Mesothelial cell of epicardium (in vitro differentiated cells): ENCODE measurements at places on chromosomes 1 and 21. TPM values are rescaled to one million over a fixed set of nuclear protein-coding genes. Genes with fewer than 3 reads are reported as not detected.

- peaks cover 4% of the 10 kb centered on the region for H3K4me1 ChIP-seq
- H3K27ac ChIP-seq, result no peak overlapping the region
- no peaks in the 10 kb centered on the region for H3K27me3 ChIP-seq
- no peaks in the 10 kb centered on the region for H3K36me3 ChIP-seq
Observed at GRCh38 chr1:30864681-30865080, 43.9 kb downstream of the SDC3 start.

- no peaks in the 10 kb centered on the region for H3K27me3 ChIP-seq
- no peak overlapping the region for H3K27ac ChIP-seq
Observed at GRCh38 chr1:31828926-31829690, 13.3 kb upstream of the SPOCD1 start.

- no peak overlapping the region for H3K27ac ChIP-seq
- H3K36me3 ChIP-seq, result no peaks in the 10 kb centered on the region
- no peak for DNase-seq
- H3K27me3 ChIP-seq, result no peaks in the 10 kb centered on the region
- H3K4me1 ChIP-seq, result peaks cover 26% of the 10 kb centered on the region
Observed at GRCh38 chr1:53299233-53299632, 28.6 kb downstream of the LRP8 start.

DNA sequence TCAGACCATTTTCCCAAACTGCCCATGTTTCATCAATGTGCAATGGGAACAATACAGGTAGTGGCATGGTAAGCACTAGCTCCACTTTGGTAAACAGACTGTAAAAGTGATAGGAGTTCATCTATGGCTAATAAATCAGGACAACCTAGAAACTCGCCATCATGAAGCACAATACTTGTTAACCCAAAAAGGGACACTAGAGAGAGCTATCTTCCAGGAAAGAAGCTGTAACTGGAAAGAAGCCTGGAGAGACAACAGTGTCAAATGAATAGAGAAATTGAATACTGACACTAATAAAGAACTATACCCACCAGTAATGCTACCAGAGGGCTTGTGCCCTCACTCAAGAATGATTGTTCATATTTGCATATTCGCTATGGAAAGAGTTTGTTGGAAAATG, 164.7 kb upstream of the RGS18 start:
- H3K27me3 ChIP-seq, result peaks cover 3% of the 10 kb centered on the region
- no peaks in the 10 kb centered on the region for H3K36me3 ChIP-seq
- no peaks in the 10 kb centered on the region for H3K4me1 ChIP-seq

DNA sequence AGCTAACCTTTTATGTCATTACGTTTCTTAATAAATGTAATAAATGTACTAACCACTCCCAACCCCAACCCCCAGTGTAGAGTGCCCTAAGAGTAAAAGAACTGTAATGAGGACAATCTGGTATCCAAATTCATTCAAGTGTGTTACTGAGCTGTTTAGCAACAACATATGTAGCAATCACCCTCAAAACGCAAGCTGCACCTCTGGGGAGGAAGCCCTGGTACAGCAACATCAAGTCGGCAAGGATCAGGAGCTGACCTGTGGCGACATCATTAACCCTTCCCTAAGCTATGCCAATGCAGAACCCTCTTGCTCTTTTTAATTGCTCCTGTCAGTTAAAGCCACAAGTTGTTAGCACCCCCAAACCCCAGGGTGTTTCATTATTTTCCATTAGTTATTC, 47.1 kb downstream of the STX6 start:
- H3K4me1 ChIP-seq, result peaks cover 7% of the 10 kb centered on the region
- DNase-seq, result no peak
- no peaks in the 10 kb centered on the region for H3K27me3 ChIP-seq
- no peak overlapping the region for H3K4me3 ChIP-seq
- H3K27ac ChIP-seq, result no peak overlapping the region
- peaks cover 59% of the 10 kb centered on the region for H3K36me3 ChIP-seq

GRCh38 chr1:50271337-50271736, 151.9 kb downstream of the DMRTA2 start:
- no peaks in the 10 kb centered on the region for H3K4me1 ChIP-seq
- H3K4me3 ChIP-seq, result no peak overlapping the region
- no peaks in the 10 kb centered on the region for H3K36me3 ChIP-seq

- no peak for DNase-seq
- H3K36me3 ChIP-seq, result peaks cover 17% of the 10 kb centered on the region
- no peaks in the 10 kb centered on the region for H3K27me3 ChIP-seq
- peak overlapping the region; percentile 95 for H3K4me3 ChIP-seq
- peak overlapping the region; percentile 95 for H3K27ac ChIP-seq
Observed at GRCh38 chr1:231240531-231240882, 505 bp upstream of the GNPAT start.

DNA sequence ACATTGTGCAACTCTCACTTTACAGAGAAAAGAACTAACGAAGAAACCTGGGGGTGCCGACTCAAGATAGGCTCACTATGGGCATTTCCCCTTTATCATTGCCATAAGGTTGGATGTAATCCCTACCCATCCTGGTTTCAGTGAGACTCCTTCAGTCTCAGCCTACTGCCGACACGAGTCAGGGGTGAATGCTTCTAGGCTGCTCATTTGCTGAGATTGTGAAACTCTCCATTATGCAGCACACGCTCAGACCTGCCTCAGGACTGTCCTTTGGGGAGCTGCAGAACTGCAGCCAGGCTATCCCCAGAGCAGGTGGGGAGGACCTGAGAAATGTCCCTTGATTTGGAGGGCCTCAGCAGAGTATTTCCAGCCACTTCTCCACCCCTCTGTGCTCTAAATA, 22.2 kb downstream of the TSHB start:
- peaks cover 2% of the 10 kb centered on the region for H3K27me3 ChIP-seq
- DNase-seq, result no peak

- DNase-seq, result no peak
- H3K27ac ChIP-seq, result no peak overlapping the region
- H3K4me1 ChIP-seq, result no peaks in the 10 kb centered on the region
- no peak overlapping the region for H3K4me3 ChIP-seq
Observed at GRCh38 chr1:230550428-230550827, 91.9 kb upstream of the COG2 start.

DNA sequence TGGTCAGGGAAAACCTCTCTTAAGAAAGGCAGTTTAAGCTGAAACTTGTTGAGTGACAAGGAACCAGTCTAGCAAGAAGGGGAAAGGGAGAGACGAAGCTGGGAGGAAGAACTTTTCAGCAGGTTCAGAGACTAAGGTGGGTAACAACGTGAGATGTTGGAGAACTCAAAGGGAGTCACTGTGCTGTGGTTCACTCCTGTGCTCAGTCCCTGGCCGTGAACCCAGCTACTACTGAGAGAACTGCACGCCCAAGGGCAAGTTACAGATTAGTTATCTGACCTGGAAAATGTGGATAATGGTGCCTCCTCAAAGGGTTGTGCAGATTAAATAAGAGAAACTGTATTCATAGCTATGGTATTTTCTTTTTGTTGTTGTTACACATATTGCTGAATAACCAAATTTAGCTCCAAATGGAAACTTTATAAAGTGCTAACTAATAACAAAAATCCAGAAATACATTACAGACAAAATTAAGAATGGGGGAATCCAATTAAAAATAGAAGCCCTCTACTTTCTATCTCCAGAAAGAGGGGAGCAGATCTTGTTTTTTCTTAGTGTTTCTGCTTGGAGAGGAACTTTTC, 2.9 kb downstream of the ZBTB40 start:
- peak overlapping the region; percentile 33 for H3K4me3 ChIP-seq
- no peak for DNase-seq
- peaks cover 56% of the 10 kb centered on the region for H3K4me1 ChIP-seq

- no peak overlapping the region for H3K4me3 ChIP-seq
- H3K27me3 ChIP-seq, result peaks cover 7% of the 10 kb centered on the region
- H3K36me3 ChIP-seq, result no peaks in the 10 kb centered on the region
- H3K4me1 ChIP-seq, result peaks cover 4% of the 10 kb centered on the region
- no peak for DNase-seq
Observed at GRCh38 chr1:214864896-214865688, 217.4 kb upstream of the KCNK2 start.

DNA sequence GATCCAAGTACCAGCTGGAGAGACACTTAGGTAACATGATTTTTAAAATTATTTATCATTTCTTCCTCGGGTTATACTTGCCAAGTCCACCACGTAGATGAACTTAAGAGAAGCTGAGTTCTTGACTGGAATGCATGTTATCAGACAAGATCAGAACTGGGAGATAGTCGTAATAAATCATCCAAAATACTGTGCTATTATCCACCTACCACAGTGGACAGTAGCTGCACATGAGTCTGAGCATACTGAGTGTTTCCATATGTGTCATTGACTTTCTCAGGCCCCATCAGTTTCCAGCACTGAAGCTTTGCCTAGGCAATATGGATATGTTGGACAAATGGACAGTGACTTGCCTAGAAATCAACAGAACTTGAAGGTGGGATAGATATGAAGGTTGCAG, 77.9 kb upstream of the RRP15 start:
- H3K4me1 ChIP-seq, result peaks cover 1% of the 10 kb centered on the region
- peaks cover 53% of the 10 kb centered on the region for H3K27me3 ChIP-seq
- H3K36me3 ChIP-seq, result no peaks in the 10 kb centered on the region
- H3K4me3 ChIP-seq, result no peak overlapping the region

- H3K27ac ChIP-seq, result no peak overlapping the region
- peaks cover 51% of the 10 kb centered on the region for H3K27me3 ChIP-seq
- H3K36me3 ChIP-seq, result no peaks in the 10 kb centered on the region
- no peaks in the 10 kb centered on the region for H3K4me1 ChIP-seq
- DNase-seq, result no peak
- no peak overlapping the region for H3K4me3 ChIP-seq
Observed at GRCh38 chr1:78678324-78678723, 28.7 kb downstream of the IFI44 start.

GRCh38 chr1:153364766-153365666, 7.4 kb downstream of the S100A9 start:
- H3K4me1 ChIP-seq, result peaks cover 19% of the 10 kb centered on the region
- no peaks in the 10 kb centered on the region for H3K27me3 ChIP-seq
- no peak for DNase-seq
- no peak overlapping the region for H3K27ac ChIP-seq
- H3K4me3 ChIP-seq, result no peak overlapping the region
- H3K36me3 ChIP-seq, result no peaks in the 10 kb centered on the region

The GIPC2 gene
- 0.18 to 0.23 TPM (median 0.20 TPM) in 3 replicates for total RNA-seq

DNA sequence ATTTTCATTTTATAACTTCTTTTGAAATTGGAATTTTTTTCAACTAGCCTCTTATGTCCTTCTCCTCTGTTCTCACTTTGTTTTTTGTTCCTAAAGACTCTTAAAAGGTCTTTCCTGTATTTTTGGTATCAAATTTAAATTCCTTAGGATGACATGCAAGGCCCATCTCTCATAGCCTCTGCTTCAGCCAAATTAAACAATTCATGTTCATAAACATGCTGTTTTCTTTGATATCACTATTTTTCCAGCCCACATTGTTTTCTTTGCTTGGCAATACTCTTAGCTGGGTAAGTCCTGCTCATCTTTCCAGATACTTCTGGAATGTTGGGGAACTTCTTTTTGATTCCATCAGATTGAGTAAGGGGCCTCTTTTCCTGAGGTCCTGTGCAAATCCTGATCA, 55.8 kb upstream of the GPR88 start:
- H3K27me3 ChIP-seq, result no peaks in the 10 kb centered on the region
- no peaks in the 10 kb centered on the region for H3K4me1 ChIP-seq
- H3K36me3 ChIP-seq, result peaks cover 22% of the 10 kb centered on the region
- H3K4me3 ChIP-seq, result no peak overlapping the region
- no peak for DNase-seq

GRCh38 chr1:59814901-59815825, at the start of gene HOOK1:
TSS of gene HOOK1 (plus strand) at chr1:59814949. CDS start at chr1:59815118, 169 bp downstream.
- H3K36me3 ChIP-seq, result no peaks in the 10 kb centered on the region
- H3K4me1 ChIP-seq, result peaks cover 13% of the 10 kb centered on the region
- H3K4me3 ChIP-seq, result peak within 1 kb of the TSS; percentile 78
- peaks cover 12% of the 10 kb centered on the region for H3K27me3 ChIP-seq
- DNase-seq, result peak; percentile 19

- H3K4me3 ChIP-seq, result no peak overlapping the region
- H3K27me3 ChIP-seq, result no peaks in the 10 kb centered on the region
- DNase-seq, result no peak
Observed at GRCh38 chr21:31176080-31176551, 137.8 kb upstream of the KRTAP19-8 start.

DNA sequence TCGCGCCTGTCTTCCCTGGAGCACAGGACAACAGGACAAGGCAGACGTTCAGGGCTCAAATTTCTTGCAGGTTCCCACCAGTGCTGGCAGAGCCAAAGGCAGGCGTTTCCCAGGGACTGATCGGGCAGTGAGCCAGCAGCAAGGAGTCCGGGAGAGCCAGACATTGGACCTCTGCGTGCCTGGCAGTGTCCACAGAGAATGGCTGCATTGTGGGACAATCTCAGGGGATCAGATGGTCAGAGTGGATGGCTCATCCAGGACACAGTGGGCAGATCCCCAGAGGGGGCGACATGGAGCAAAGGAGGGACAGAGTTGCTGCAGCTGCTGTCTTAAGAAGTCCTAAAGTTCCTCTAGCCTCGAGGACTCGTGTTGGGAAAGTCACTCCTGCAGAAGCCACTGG, 4.6 kb downstream of the TMEM63A start:
- peaks cover 15% of the 10 kb centered on the region for H3K4me1 ChIP-seq
- no peak overlapping the region for H3K27ac ChIP-seq
- H3K27me3 ChIP-seq, result no peaks in the 10 kb centered on the region
- no peak for DNase-seq

The PPIAL4G gene
- 0.13 TPM in 1 of 3 replicates, not detected in the others for total RNA-seq

- no peaks in the 10 kb centered on the region for H3K4me1 ChIP-seq
- no peaks in the 10 kb centered on the region for H3K27me3 ChIP-seq
- H3K36me3 ChIP-seq, result no peaks in the 10 kb centered on the region
Observed at GRCh38 chr1:20686883-20687725, 25.9 kb upstream of the DDOST start.

The NMNAT2 gene
- 0.45 to 1.2 TPM (median 0.69 TPM) in 3 replicates for total RNA-seq
